Mesendoderm (in vitro differentiated cells): ENCODE measurements at places on chromosomes 7 and 10.

GRCh38 chr7:142646386-142647140, 102.7 kb upstream of the PRSS1 start:
- H3K36me3 ChIP-seq: no peaks in the 10 kb centered on the region
- H3K4me3 ChIP-seq: no peak overlapping the region
- H3K27me3 ChIP-seq: no peaks in the 10 kb centered on the region
- no peak overlapping the region for H3K27ac ChIP-seq
- no peak for DNase-seq
- no peaks in the 10 kb centered on the region for H3K4me1 ChIP-seq

DNA sequence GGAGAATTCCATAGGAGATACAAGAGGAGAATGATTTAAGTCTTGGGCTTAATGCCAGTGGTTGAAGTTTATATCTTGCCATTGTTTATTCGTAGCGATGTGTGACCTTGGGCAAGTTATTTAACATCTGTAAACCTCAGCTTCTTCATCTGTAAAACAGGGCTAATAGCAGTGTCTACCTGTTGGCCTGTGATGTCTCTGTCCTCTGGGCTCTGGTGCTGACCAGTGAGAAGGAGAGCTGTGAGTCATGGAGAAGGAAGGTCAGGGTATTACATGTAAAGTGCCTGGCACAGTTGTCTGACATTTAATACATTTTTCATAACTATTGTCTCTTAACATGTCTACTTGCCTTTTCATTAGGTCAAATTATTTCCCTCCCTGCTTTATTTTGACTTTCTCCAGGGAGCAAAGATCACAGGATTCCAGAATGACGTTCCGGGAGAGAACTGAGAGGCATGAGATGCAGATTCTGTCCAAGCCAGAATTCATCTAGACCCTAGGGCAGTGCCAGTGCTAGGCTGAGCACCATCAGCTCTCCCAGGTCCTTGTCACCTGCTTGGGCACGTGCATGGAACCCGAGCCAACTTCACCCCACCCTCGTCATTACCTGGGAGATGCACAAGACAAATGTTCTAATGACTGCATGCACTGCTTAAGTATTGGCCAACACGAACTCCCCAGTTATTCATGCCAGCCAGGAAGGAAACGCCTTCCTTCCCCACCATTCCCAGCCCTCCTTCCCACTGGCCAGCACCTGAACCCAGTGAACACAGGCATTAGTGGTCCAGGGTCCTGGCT, 187.9 kb downstream of the DPY19L1 start:
- no peak overlapping the region for H3K4me3 ChIP-seq
- no peaks in the 10 kb centered on the region for H3K36me3 ChIP-seq
- peaks cover 21% of the 10 kb centered on the region for H3K4me1 ChIP-seq
- H3K27me3 ChIP-seq: no peaks in the 10 kb centered on the region

DNA sequence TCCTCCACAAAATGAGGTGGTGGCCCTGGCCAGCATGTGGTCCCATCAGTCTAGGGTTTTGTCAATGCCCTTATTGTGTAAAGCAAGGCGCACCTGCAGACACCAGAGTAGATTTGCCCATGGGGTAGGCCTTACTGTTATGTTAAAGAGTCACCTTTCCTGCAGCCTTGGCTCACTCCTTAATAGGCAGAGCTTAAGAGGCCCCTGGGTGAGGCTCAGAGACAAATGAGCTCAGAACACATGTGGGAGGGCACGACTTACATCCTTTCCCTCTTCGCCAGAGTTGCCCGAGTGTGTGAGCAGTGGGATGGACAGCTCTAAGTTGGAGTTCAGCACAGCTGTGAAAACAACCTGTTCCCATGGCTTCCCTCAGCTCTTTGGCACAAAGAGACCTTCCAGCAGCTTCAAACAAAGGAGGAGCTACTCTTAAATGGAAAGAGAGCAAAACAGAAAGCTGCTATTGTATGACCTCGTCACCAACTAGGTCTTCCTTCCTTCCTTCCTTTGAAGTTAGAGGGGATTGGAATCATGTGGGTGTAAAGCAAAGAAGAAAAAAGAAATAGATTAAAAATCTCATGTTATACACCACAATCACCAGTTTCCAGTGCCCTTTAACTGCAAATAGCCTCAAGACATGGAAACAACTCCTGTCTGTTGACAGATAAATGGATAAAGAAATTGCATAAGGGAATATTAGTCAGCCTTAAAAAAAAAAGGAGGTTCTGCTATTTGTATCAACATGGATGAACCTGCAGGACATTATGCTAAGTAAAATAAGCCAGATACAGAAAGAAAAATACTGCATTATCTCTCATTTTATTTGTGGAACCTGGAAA, 11.9 kb upstream of the XPNPEP1 start:
- H3K36me3 ChIP-seq: no peaks in the 10 kb centered on the region
- no peak for DNase-seq
- H3K27me3 ChIP-seq: no peaks in the 10 kb centered on the region
- no peak overlapping the region for H3K4me3 ChIP-seq
- H3K27ac ChIP-seq: no peak overlapping the region
- H3K4me1 ChIP-seq: no peaks in the 10 kb centered on the region

DNA sequence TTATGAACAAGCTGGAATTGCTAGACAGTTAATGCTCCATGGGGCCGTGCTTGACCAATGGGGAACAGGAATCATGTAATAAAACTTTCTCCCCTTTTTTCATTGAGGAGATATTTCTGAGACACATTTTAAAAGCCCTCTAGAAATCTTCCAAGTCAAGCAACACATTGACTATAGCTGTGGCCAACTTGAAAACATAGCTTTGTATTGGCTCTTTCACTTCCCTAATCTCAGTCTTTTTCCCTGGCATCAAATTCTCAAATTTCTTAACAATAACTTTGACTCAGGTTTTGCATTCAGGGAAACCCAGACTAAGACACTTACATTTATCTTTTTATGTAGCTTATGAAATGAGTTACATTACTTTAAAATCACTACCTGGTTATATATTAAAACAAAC, 947.1 kb upstream of the MBL2 start:
- no peak overlapping the region for H3K27ac ChIP-seq
- no peaks in the 10 kb centered on the region for H3K36me3 ChIP-seq
- no peak for DNase-seq
- no peaks in the 10 kb centered on the region for H3K4me1 ChIP-seq
- no peak overlapping the region for H3K4me3 ChIP-seq

DNA sequence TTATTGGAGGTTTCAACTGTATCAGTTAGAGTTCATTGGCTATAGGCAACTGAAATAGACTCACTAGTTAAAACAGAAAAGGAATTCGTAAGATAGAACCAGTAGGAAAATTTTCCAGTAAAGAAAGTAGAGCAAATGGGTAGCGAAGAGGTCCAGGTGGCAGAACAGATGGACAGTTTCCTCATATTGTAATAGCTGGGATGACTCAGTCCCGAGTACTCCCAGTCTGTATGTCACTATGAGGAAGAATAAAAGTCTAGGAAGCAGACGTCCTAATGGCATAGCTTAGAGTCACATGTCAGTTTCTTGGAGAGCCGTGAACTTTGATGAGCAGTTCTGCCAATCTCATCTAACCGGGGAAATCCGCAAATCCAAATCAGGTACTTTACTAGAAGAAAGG, 95.3 kb downstream of the RNF32 start:
- H3K4me1 ChIP-seq: no peaks in the 10 kb centered on the region
- H3K27ac ChIP-seq: no peak overlapping the region
- H3K4me3 ChIP-seq: no peak overlapping the region
- no peaks in the 10 kb centered on the region for H3K27me3 ChIP-seq

- H3K4me3 ChIP-seq: no peak overlapping the region
- peak; percentile 71 for DNase-seq
- H3K36me3 ChIP-seq: no peaks in the 10 kb centered on the region
Observed at GRCh38 chr10:14556285-14556956, 218.3 kb downstream of the FAM107B start.

DNA sequence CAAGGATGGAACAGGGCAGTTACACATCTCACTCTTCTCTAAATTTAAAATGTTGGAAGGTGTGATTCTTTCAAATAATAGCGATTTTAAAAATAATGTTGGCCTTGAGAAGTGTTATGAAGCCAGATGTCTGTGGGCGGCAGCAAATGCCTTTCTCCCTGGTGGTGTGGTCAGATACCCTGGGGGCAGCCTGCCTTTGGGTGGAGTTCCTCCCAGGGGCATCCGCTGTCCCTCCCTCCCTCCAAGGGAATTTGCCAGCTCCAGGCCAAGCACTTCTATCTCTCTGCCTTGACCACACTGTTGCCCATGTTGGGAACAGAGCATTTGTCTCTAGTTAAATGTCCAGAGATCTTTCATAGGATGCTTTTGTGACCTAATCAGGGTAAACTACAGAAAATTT, 121.4 kb downstream of the POU6F2 start:
- H3K36me3 ChIP-seq: no peaks in the 10 kb centered on the region
- no peak overlapping the region for H3K27ac ChIP-seq
- H3K27me3 ChIP-seq: no peaks in the 10 kb centered on the region

GRCh38 chr10:96414303-96414702, 55.5 kb upstream of the OPALIN start:
- H3K4me1 ChIP-seq: no peaks in the 10 kb centered on the region
- H3K27me3 ChIP-seq: no peaks in the 10 kb centered on the region
- DNase-seq: no peak
- no peak overlapping the region for H3K27ac ChIP-seq
- H3K4me3 ChIP-seq: no peak overlapping the region
- H3K36me3 ChIP-seq: no peaks in the 10 kb centered on the region

DNA sequence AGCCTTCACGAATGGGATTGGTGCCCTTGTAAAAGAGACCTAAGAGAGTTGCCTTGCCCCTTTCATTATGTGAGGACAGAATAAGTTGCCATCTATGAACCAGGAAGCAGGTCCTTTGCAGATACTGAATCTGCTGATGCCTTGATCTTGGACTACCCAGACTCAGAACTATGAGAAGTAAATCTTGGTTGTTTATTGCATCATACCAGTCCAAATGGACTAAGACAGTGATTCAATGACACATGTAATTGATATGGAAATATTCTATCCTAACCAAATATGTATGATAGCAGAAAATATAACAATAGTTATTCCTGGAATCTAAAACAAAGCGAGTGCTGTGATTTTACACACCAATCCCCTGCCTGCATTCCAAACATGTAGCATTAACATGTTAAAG, 17.0 kb upstream of the LYZL1 start:
- H3K27ac ChIP-seq: no peak overlapping the region
- no peak overlapping the region for H3K4me3 ChIP-seq

DNA sequence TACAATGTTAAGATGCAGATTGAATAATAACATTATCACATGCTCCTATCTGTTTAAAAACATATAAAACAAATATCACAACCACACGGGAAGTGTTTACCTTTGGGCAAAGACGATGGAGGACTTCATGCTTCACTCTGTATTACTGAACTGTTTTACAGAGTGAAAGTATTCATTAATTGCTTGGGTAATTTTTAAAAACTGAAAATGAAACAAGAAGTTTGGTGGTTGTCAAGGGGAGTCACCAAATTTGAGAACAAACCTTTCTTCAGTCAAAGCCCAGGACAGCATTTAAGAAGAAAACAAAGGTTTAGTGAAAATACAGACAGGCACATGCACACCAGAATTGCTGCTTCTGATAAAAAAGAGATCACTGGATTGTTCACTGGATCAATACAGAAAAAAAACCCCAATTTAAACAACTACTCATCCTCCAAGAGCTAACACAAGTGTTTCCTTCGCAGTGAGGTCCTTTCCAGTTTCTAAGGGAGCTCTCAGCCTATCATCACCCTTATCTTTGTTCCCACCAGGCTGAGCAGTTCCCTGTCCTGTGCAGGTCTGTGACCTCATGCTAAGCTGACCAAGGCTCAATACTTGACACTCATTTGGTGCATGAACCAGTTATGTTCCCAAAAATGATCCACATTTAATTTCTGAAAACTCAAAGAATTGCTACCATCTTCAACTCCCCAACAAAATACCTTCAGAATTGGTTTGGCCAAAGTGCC, 8.8 kb downstream of the PARP12 start:
- no peaks in the 10 kb centered on the region for H3K4me1 ChIP-seq
- H3K36me3 ChIP-seq: no peaks in the 10 kb centered on the region
- no peak overlapping the region for H3K4me3 ChIP-seq

DNA sequence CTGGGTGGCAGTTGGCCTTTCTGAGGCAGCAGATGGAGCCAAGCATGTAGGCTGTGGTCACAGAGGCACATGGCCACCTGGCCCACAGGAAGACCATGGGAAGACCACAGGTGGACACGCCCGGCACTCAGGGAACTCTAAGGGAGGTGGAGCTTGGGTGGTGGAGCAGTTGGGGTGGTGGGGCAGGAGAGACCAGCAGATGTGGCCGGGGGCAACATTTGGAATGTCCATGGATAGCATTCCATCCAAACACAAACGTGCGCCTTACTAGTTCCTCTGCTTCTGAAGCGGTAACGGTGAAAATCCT, 290.9 kb downstream of the PTPRN2 start:
- H3K4me1 ChIP-seq: no peaks in the 10 kb centered on the region
- H3K27ac ChIP-seq: no peak overlapping the region
- no peak for DNase-seq
- no peaks in the 10 kb centered on the region for H3K36me3 ChIP-seq
- H3K4me3 ChIP-seq: no peak overlapping the region

GRCh38 chr10:44395396-44395795, 10.5 kb upstream of the CXCL12 start:
- no peak overlapping the region for H3K27ac ChIP-seq
- peaks cover 15% of the 10 kb centered on the region for H3K4me1 ChIP-seq
- H3K36me3 ChIP-seq: no peaks in the 10 kb centered on the region
- no peak for DNase-seq

DNA sequence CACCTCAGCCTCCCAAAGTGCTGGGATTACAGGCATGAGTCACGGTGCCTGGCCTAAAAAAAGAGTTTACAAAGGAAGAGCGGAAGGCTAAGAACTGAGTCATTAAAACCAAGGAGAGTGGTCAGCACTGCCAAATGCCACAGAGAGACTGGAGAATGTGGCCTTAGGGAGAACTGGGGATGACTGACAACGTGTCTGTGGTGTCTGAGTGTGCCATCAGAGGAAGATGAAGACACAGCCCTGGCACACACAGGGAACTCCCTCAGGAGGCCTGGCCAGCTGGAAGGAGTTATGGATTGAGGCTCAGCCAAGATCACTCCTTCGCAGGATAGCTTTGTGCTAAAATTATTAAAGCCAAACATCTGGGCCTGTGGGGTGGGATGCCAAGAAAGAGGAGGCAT, 3.9 kb upstream of the INA start:
- no peak overlapping the region for H3K27ac ChIP-seq
- peak; percentile 82 for DNase-seq
- H3K4me1 ChIP-seq: peaks cover 2% of the 10 kb centered on the region
- no peak overlapping the region for H3K4me3 ChIP-seq
- H3K36me3 ChIP-seq: no peaks in the 10 kb centered on the region

- H3K36me3 ChIP-seq: no peaks in the 10 kb centered on the region
- H3K4me1 ChIP-seq: peaks cover 13% of the 10 kb centered on the region
- no peak for DNase-seq
- no peak overlapping the region for H3K27ac ChIP-seq
Observed at GRCh38 chr7:30986738-30987137, 23.0 kb downstream of the GHRHR start.
